ENCODE measurements at places on chromosomes 11 and 22. TPM values are rescaled to one million over a fixed set of nuclear protein-coding genes. Genes with fewer than 3 reads are reported as not detected.

The OR56A1 gene
- total RNA-seq = 0.03 TPM

The POU2AF3 gene
- total RNA-seq = 0.58 TPM

The POTEH gene
- not detected for total RNA-seq

The FXYD6 gene
- 21.5 TPM for total RNA-seq

The FOXRED2 gene
- total RNA-seq = 11.2 TPM

GRCh38 chr11:499201-500076, 7.6 kb downstream of the RNH1 start:
- DNase-seq = no peak

- DNase-seq = peak; percentile 64
Measured at GRCh38 chr22:43479301-43479950, 67.6 kb downstream of the MPPED1 start.

GRCh38 chr11:1565173-1565903, 6.7 kb downstream of the DUSP8 start:
- no peak for DNase-seq

GRCh38 chr11:133156986-133157745, 375.1 kb downstream of the OPCML start:
- DNase-seq = no peak

DNA sequence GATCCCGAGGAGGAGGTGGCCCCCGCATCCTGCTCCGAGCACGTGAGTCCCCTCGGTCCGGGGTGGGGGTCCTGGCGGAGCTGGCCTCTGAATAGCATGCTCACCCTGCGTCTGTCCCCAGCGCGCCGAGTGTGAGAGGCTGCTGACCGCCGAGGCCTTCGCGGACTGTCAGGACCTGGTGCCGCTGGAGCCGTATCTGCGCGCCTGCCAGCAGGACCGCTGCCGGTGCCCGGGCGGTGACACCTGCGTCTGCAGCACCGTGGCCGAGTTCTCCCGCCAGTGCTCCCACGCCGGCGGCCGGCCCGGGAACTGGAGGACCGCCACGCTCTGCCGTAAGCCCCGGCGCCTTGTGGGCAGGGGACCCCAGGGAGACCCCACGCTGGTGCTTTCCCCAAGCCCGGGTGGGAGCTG, 3.5 kb downstream of the MUC2 start:
- DNase-seq = peak; percentile 83

GRCh38 chr11:32792111-32792947, 2.1 kb downstream of the CCDC73 start:
- no peak for DNase-seq

GRCh38 chr11:109034339-109034696, 369.4 kb downstream of the DDX10 start:
- no peak for DNase-seq

- no peak for DNase-seq
Measured at GRCh38 chr11:129260750-129261149, 68.6 kb upstream of the ARHGAP32 start.

DNA sequence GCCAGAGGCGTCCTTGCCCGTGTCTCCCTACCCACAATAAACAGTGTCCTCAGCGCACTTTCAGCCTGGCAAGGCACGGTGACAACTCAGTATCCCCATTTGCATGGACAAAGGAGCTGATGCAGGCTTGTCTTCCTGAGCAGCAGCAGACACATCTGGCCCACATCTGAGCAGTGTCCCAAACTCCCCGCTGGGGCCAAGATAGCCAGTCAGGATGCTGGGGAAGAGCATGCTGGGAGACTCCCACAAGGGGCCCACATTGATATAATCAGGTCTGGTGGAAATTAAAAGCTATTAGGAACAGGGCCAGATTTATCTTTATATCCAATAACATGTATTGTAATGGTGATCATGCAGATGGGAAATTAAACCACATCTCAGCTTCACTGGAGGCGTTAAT, 24.7 kb downstream of the DSCAML1 start:
- no peak for DNase-seq

DNA sequence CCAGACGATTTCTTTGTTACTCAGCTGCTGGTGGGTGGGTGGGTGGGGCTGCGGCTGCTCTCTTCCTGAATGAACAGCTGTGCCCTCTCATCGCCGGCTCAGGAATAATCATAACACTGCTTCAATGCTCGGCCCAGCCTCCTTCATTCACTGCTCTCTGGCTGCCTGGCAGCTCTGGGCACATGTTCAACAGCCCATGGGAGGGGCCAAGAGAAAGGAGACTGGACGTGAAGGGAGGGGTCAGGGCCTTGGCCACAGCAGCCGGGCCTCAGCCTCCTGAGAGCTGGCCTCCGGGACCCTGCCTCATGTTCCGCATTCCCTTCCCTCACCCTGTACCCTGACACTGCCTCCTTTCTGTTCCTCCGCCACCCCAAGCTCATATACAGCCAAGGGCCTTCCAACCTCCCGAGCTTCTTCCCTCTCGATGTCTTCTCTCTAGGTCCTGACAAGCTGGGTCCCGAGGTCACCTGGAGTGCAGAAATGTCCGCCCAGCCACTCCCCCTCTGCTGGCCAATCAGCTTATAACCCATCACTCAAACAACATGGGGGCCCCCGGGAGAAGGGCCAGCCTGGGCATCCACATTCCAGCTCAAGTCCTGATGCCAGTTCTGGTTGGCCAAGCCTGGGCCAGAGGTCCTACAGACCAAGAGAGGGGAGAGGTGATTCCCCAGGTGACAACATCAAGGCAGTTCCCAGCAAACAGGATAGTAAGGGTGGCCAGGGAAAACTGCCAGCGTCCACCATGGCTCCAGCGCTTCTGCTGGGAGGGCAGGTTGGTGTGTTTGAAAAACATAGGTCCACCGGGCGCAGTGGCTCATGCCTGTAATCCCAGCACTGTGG, 3.2 kb upstream of the CSDC2 start:
- DNase-seq = no peak

GRCh38 chr11:33284818-33285217, 27.6 kb downstream of the HIPK3 start:
- no peak for DNase-seq

- no peak for DNase-seq
Measured at GRCh38 chr22:38490915-38491314, 15.2 kb downstream of the DDX17 start.

GRCh38 chr11:73716153-73717056, 44.5 kb downstream of the RAB6A start:
- no peak for DNase-seq

DNA sequence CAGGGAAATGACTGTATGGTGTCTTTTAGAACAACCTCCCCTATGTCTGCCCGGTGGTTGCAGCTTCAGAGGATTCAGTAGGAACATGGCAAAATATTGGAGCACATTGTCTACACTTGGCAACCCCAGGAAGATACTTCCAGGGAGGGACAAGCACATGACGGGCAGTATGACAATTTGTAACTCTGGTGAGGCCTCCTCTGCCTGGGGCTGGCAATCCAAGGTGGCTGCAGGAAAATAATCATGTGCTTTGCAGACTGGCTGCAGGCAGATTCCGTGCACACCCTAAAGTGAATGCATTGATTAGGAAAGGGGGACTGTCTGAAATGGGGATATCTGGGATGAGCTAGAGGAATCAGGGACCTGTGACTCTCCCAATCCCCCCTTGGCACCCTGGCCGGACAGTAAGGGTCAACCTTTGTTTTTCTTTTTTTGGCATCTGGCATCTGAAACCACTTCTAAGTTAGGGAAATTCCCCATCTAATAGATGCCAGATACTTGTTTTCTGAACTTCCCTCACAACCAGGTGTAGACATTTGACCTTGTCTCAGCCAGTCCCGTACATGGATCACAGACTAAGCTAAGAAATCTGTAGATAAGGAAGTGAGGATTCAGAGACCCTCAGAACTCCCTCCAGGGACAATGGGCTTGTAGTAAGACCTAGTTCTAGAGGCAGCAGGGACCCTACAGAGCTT, 10.5 kb upstream of the PHOX2A start:
- DNase-seq = no peak

GRCh38 chr11:10770626-10771254, 19.7 kb downstream of the CTR9 start:
- DNase-seq = no peak

- DNase-seq = no peak
Measured at GRCh38 chr11:19649751-19650150, 62.9 kb upstream of the NAV2 start.

GRCh38 chr22:27220339-27220738, 563.0 kb downstream of the MIAT start:
- DNase-seq = no peak
